A172 (cell line): ENCODE measurements at places on chromosomes 4 and X.

DNA sequence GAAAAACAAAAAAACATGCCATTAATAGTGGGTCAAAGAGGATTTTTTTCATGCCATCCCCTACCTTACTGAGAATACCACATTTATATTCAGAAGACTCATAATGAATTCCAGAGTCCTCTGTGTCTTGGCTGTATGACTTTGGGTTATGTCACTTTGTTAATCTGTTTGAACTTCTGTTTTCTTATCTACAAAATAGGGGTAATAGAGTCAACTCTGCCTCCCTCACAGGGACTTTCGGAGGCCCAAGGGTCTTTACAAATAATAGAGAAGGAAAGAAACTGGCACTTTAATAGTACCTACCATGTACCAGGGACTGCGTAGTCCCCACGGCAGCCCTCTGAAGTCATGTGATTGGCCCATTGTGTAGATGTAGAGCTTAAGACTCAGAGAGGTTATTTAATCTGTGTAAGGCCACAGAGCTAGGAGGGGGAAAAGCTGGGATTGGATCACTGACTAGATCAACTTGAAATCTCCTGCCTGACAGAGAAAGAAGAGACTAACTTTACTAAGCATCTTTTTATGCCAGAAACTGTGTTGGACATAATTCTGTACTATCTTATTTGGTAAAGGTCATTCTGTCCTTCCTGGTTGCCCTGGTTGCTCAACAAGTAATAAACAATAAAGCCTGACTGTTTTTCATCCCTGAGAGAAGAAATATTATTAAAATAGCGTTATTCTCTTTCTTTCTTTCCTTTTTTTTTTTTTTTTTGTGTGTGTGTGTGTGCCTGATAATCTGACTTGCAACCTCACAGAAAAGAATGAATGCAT, 59.6 kb downstream of the NFKB1 start:
- no peak for DNase-seq

DNA sequence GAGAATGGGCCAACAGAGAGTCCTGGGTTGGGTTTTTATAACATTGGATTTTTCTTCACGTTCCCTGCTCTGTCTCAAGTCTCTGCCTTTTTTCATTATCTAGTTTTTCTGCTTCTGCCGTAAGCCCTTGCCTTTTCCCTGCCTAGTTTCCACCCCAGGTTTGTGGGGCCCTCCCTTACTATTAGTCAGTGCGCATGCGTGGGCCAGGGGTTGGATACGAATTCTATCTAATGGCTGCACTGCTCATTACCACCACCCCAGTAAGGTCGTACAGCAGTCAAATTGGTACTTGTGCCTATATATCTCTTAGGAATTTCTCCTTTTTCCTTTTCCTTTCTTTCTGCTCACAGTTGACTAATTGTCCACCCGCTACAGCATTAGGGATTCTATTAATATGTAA, 49.4 kb downstream of the ANXA10 start:
- DNase-seq = no peak

DNA sequence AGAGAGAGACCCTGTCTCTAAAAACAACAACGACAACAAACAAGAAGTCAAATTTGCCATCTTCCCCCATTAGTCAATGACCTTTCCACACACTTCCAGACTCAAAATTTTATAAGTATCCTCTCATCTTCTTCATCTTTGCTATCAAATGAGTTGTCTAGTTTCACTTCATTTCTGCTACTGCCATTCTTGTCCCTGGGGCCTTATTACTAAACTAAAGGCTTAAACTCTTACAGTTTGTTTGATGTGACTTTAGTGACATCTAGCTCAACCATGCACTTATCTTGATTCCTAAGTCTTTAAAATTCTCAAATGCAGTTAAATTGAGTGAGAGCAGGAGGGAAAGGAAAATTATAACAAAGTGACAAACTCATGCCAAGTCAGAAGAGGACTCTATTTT, 271.8 kb upstream of the GK2 start:
- no peak for DNase-seq

GRCh38 chr4:173448103-173448502, 49.2 kb upstream of the SCRG1 start:
- DNase-seq = peak; percentile 18

- DNase-seq = no peak
Observed at GRCh38 chr4:73701116-73701515, 39.3 kb upstream of the CXCL8 start.

DNA sequence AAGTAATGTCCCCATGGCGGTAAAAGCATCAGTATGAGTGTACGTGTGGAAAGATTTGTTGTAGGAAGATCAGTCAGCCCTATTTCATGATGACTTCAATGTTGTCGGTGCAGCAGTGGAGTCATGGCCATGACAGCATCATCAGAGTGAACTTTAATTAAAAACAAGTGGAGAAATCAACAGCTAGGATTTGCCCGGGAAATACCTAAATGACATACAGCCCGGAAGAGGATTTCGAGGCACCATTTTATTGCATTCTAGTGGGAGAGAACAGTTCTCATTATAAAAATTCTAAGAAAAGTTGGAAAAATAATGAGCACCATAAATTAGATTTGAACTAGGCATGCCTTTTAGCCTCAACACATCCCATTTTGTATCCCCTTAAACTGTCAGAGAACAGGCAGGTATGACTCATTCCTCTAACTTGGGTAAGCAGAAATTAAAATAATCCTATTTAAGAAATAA, 170.1 kb downstream of the SHROOM3 start:
- peak; percentile 44 for DNase-seq

DNA sequence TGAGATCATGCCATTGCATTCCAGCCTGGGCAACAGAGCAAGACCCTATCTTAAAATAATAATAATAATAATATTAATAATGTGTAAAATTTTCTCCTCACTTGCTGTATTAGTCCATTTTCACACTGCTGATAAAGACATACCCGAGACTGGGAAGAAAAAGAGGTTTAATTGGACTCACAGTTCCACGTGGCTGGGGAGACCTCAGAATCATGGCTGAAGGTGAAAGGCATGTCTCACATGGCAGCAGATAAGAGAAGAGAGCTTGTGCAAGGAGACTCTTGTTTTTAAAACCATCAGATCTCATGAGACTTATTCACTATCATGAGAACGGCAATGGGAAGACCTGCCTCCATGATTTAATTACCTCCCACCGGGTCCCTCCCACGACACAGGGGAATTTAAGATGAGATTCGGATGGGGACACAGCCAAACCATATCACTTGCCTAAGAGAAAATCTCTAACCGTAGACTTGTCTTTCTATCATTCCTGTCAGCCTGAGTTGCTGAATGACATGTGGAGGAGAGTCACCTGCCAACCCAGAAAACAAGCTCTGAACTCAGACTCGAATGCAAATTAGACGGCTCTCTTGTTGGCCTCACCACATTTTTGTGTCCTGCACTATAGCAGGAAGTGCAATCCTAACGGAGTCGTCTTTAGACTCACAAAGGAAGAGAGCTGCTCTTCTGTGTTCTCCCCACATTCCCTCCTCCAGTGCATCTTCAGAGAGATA, 51.9 kb upstream of the DCTD start:
- DNase-seq = no peak

GRCh38 chr4:173793937-173794510, 264.0 kb upstream of the HAND2 start:
- peak; percentile 10 for DNase-seq

DNA sequence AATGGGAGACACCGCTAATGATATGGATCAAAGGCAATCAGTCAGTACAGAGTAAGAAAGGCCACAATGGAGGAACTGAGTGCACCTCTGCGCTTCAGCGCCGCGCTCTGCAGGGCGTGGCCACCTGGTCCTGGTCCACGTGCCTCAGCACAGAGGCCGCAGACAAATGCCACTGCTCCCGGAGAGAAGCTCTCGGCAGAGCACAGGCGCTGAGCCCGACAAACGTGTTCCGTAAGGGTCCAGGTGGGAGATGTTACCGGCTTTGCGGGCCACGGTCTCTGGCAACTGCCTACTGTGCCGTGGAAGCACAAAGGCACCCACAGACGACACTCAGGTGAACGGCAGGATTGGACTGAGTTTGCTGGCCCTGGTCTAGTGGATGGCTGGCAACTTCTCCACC, 68.9 kb downstream of the ACOX3 start:
- DNase-seq = no peak

DNA sequence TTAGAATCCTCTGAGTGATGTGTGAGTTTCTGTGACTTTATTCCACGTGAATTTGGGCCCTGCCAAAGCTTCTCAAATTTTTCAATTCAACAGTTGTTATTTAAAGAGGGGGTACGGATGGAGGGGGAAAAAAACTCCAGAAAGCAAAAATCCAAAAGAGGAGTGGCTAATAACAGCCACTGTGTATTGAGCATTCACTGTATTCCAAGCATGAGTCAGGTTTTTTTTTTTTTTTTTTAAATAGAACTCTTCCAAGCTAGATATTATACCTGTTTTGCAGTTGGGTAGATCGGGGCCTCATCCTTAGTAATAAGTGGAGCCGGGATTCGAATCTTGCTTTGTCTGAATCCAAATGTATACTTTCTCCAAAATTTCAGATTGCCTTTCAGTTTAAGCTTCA, 6.4 kb upstream of the RHOH start:
- no peak for DNase-seq

GRCh38 chr4:3193531-3194203, 55.3 kb upstream of the MSANTD1 start:
- DNase-seq = no peak

- DNase-seq = no peak
Observed at GRCh38 chr4:328729-329128, 8.9 kb upstream of the ZNF141 start.

GRCh38 chr4:175109933-175110332, 191.8 kb downstream of the ADAM29 start:
- no peak for DNase-seq

GRCh38 chr4:176964116-176964691, 171.5 kb upstream of the VEGFC start:
- peak; percentile 13 for DNase-seq

DNA sequence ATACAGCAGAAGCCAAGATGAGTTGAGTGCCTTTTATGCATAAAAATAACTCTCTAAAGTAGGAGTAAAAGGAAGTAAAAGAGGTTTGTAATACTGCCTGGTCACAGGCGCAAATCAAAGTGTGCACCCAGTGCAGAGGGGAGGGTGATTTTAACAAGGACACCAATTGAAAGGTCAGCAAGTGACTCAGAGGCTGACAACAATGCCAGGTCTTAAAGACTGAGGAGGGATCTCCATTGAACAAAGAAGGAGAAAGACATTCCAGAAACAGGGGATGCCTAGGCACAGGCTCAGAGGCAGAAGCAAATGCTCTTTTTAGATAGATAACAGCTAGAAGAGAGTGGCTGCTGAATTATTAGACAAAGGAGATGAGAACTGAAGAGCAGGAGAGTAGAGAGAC, 297.4 kb upstream of the VCX start:
- DNase-seq = no peak

- peak; percentile 37 for DNase-seq
Observed at GRCh38 chrX:24956828-24957227, 58.9 kb downstream of the ARX start.

- no peak for DNase-seq
Observed at GRCh38 chr4:126530996-126531585, 1101.7 kb upstream of the INTU start.

DNA sequence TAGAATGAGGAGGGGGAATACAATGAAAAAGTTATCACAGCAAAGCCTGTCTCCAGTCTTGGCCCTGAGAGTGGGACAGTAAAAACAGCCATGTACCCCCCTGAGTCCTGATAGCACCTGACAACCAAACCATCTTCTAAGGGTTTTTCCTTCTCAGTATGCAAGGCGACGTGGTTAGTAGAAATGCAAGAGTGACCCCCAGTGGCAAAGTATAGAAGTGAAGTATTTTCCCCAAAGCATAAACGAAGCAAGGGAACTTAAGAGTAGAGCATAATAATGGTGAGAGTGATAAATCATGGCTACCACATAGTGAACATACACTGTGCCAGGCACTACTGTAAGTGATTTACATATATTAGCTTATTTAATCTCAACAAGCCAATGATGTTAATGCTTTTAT, 52.8 kb downstream of the FAM47C start:
- DNase-seq = peak; percentile 30

DNA sequence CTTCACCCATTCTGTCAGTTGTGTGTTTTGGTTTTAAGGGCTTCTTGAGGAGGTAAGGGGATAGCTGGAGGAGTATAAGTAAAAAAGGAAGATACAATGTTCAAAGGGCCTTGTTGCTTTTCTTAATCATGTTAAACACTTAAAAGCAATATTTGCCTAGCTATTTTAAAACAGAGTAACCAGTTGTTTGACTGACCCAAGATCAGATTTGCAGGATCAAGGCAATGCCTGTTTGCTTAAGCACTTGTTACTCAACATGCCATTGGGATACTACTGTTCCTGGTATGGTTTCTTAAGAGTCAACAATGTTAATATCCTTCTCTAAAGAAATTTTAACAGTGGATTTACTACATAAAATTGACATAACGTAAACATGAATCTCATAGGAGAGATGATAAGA, 2.6 kb downstream of the DCLK2 start:
- DNase-seq = no peak

GRCh38 chr4:73707918-73708577, 32.3 kb upstream of the CXCL8 start:
- DNase-seq = peak; percentile 87

DNA sequence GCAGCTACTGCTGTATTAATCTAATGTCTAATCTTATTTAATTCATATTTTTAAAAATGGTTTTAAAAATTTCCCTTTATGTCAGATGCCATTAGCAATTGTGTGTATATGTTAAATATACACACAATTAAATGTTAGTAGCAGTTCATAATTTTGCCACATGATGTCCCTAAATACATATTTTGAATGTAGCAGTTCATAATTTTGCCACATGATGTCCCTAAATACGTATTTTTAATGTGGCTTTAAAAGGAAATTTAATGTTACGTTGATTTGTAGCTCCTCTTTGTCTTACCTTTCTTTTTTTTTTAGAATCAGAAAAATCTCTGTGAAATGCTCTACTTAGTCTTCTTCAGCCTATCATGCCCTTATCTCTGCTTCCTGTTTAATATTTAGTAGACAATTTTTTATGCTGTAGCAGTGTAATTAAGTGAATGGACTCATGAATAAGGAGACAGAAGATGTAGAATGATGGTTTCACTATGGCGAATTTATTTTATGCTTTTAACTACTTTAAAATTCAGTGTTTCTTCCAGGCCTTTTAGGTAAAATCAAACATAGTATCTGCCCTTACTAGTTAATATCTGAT, 26.1 kb downstream of the RBM46 start:
- peak; percentile 38 for DNase-seq

DNA sequence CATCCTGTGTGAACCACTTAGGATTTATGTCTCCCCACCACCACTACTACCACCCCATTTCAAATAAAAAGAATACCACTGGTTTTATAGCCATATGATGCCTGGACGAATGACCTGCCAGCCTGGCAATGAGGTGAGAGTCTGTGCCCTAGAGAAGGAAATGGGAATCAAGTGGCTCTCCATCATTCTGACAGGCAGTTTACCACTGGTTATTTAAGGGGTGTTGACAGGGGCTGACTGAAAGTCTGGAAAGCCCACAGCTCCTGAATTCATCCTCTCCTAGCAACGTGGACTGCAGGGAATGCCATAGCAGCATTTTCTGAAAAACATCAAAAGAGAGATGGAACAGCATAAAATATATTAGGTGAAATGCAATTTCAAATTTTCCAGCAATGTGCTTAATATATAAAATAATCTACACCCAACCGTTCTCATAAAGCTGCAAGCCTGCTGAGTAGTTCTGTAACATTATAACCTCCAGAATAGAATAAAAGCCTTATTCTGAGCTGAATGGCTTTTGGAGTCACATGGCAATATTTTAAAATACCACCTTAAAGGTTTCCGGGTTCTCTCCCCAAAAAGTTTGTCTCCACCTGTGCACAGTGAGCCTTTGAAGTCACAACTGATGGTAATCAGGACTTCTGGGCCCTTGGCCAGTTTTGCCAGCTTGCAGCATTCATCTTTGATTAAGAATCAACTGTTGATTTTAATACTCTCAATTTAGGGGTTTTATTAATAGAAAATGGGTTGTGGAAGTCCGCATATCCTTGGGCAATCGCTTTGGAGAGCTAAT, 121.5 kb downstream of the DCTD start:
- DNase-seq = no peak
